ENCODE measurements at places on chromosomes 2 and 18.
A peak's percentile ranks its signal among the peaks of the same experiment; 100 is the strongest.

DNA sequence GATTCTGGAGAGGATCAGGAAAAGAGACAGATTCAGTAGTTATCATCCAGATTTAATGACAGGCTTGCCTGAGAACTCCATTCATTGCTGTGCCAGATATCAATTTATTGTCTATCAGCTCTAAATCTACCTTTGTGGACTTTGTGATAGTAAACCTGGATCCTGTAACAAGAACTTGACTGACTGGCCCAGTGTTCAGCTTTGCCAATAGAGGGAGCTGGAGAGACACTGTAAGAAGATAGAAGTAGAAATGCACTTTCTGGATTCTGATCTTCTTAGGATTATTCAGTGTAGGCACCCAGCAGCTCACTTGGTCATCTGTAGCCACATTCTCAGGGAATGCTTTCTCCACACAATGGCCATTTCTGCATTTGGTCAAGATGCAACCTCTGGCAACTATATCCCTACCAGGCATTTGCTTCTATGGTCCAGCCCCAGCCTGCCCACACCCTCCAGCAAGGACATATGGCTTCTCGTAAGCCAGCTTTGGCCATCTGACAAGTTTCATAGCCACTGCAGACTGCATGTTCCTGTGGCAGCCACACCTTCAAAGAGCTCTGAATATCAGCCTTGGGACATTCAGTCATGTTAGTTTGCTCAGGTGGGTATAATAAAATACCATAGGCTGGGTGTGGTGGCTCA lies 6.1 kb upstream of the SERPINB8 start:
- no peak for DNase-seq

DNA sequence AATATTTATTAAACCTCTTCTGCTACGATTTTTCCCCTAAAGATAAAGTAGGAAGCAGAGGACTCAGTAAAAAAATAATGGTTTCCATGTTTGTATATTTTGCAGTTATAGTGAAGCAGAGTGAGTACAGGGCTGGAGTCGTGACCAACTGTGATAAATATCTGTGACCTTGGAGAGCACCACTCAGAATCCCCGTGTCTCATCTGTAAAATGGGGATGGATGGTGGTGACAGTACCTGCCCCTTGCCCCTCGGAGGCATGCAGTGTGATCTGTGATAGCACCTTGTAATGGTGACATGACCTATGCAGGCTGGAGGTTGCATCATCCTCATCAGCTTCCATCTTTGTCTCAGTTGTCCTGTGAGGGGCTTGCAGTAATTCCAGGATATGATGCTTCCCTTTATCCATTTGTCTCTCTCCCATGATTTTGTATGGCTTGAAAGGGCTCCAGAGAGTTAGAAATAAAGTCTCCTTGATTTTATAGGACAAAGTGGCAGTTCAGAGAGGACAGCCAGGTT lies 5.5 kb downstream of the TTL start:
- DNase-seq, result no peak

DNA sequence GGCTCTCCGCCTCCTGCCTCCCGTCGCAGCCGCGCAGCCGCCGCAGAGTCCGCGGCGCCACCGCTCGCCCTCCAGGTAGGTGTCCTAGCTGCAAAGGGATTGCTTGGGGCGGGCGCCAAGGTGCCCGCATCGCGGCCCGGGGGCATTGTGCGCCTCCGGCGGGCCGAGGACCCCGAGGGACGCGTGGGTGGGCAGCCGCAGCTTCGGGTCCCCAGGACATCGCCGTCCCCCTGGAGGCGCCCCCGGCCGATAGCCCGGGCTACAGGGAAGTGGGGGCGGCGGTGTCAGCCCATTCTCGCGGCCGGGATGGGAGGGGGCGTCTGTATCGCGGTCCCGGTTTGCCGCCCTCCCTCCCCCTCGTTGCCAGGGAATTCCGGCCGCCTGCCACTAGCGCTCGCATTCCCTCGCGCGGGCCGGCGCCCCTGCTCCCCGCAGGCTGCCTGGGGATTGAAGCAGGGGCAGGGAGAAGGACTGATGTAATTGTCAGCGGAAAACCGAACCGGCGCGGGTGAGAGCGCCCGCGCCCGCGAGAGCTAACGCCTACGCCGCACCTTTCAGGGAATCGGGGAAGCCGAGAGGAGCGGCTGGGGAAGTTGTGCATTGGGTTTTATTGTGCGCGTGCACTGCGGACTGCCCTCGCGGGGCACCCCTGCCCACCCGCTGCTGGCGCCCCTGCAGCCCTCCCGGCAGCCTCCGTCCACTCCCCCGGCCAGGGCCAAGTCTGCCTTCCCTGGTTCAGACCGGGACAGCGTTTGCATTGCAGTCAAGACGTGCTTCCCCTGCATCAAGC lies 483 bp downstream of the OSBPL6 start:
- no peak for DNase-seq

DNA sequence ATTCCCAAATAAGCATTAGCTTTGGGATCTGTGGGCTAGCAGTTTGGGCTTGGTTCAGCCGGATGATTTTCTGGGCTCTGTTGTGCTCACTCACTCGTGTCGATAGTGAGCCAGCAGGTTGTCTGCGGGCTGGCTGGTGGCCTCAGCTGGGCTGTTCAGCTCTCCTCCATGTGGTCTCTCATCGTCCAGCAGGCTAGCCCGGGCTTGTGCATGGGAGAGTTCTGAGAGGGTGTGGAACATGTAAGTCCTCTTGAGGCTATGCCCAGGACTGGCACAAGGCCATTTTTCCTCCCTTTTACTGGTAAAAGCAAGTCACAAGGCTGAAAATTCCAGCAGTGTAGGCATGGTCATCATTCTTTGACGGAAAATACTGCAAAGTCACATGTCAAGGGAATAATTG lies 38.5 kb downstream of the NTSR2 start:
- DNase-seq, result no peak

GRCh38 chr18:61662726-61663125 lies 230.1 kb downstream of the RNF152 start:
- DNase-seq, result no peak

- DNase-seq, result no peak
Measured at GRCh38 chr2:217166241-217166850, 306.5 kb upstream of the TNP1 start.

DNA sequence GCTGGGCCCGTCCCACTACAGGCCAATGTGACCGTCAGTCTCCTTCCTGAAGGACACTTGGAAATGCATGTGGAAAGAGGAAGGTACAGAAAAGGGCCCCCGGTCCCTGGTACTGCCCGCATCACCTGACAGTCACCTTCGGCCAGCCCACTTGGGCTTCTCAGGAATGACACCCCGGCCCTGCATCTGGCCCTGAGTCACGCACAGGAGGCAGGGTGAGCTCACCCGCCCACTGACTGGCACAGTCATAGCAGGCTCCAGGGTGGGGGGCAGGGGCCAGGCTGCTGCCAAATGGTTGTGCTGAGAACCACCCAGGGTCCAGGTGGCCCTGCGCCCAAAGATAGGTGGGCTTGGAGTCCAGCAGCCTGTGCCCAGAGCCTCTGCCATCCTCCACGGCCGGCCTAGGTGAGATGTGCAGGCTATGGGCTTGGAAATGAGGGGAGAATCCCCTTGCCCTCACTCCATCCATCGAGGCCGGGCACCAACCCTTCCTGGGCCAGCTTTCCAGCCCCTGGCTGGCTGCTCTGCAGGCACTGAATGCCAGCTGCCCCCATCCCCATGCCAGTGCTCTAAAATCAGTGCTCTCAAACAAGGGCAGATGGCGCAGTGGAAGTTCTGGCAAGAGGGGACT lies 14.1 kb downstream of the EMX1 start:
- DNase-seq, result no peak

- DNase-seq, result no peak
Measured at GRCh38 chr2:103264058-103264768, 502.4 kb downstream of the TMEM182 start.

DNA sequence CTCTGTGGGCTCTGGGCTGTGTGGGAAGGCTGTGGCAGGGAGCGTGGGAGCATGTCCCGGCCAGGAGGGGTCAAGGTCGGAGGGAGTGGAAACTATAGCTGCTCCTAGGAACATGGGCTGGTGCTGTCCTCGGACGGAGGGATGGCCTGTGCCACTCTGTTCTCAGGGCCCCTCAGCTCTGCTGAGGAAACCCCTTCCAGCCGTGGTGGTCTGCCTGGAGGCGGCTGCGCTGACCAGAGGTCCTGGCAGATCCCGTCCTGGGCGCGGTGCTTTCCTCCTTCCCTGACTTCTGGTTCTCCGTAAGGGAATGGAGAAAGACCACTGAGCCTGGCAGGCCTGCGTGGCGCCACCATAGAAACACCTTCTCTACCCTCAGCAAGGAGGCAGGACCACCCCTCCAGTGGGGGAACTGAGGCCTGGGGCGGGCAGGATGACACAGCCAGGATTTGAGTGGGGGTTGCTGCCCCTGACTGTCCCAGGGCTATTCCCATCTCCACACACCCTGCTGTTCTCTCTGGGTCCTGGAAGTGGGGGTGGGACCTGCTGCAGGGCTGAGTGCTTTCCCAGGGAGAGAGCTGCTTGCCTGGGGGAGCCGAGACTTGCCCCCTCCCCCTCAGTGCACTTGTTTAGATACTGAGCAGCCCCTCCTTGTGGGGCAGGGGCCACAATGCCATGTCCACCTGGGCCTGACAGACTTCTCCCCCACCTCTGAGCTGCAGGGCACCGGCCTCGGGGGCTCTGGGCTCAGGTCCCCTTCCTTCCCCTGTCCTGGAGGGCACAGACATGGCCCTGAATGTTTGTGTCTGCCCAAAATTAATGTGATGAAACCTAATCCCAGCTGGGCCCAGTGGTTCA lies 301.0 kb upstream of the HS6ST1 start:
- no peak for DNase-seq

DNA sequence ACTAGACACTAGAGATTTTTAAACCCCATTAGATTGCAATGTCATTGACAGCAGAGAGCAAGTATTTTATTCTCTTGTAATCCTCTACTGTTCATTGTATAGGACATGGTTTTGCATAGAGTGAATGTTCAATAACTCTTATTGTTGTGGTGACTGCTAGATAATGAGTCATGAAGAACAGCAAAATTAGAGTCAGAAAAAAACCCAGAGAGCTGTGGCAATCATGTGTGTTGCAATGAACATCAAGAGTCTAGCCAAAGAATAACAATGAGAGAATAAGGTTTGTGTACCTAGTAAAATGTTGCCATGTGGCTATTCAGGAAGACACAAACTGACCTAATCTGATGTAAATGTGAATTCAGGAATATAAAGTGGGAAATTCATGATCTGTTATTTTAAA lies 684.0 kb downstream of the DSC3 start:
- peak; percentile 10 for DNase-seq

DNA sequence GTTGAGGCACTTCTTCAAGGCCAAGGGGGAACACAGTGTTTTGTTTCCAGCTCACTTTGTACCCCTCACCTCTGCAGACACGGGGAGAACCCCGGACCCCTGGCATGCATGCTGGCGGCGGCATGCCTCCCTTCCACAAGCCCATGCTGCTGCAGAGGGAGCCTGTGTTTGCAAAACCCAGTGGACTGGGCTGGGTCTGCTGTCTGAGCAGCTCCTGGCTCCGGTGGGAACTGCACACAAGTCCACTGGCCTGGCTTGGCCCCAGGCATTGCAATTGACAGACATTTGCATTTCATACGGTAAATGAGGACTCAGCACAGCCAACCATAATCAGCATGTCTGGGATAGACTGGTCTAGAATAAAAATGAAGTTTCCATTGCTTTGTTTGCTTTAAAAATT lies 62.4 kb downstream of the RALBP1 start:
- no peak for DNase-seq
